HCEC 1CT (cell line): ENCODE measurements at places on chromosomes 7 and 10.
A peak's percentile ranks its signal among the peaks of the same experiment; 100 is the strongest.

- DNase-seq: no peak
Observed at GRCh38 chr10:51363415-51363814, 289.1 kb downstream of the PRKG1 start.

- peak; percentile 59 for DNase-seq
Observed at GRCh38 chr10:15197276-15197675, 28.8 kb upstream of the NMT2 start.

GRCh38 chr10:79153745-79154144, 85.0 kb downstream of the ZMIZ1 start:
- no peak for DNase-seq

DNA sequence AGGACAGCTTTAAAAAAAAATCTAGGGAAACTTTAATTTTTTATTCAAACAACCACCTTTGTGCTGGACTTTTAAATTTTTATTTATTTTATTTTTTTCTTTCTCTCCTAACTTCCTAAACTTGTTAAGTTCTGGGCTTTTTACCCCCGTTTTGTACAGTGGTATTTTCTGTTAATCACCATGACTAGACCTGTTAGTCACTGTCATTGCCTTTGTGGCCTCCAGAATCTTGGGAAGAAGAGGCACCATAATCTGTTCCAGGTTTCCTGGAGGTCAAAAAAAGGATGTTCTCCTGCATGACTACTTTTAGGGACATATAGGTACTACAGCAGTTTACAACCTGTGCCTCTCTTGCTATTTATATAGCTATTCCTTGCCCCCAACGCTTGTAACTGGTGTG, 31.1 kb upstream of the DDX50 start:
- no peak for DNase-seq
